Stimulated activated CD4-positive, alpha-beta T cell treated with anti-CD3 and anti-CD28 coated beads, TNF-alpha, amount 100 ng/mL, for 1 hour (primary cell): ENCODE measurements at places on chromosomes 12 and 14.

DNA sequence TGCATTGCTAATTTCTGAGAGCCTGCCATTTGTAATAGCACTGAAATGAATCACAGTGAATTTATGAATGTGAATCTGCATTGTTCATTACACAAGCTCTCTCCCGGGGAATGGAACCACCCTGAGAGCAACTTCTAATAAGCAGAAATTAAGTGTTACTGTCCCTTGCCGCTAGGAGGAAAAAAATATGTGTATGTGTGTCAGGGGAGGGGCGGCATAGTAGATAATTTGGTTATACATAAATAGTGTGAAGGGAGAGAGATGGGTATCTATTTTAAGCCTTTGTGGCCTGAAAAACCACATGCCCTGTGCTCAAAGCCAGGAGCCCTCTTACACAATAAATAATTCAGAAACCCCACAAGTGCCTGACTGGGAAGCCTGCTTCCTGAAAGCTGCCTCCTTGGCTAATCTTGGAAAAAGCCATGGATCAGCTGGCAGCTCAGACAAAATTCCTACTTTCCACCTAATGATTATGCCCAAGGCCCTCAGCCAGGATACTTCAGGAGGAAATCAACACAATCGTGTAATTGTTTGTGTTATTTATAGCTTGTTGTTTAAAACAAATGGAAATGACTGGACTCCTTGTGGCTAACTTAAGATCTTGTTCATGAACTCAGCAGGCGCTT, 366.2 kb upstream of the KITLG start:
- no peak for DNase-seq

DNA sequence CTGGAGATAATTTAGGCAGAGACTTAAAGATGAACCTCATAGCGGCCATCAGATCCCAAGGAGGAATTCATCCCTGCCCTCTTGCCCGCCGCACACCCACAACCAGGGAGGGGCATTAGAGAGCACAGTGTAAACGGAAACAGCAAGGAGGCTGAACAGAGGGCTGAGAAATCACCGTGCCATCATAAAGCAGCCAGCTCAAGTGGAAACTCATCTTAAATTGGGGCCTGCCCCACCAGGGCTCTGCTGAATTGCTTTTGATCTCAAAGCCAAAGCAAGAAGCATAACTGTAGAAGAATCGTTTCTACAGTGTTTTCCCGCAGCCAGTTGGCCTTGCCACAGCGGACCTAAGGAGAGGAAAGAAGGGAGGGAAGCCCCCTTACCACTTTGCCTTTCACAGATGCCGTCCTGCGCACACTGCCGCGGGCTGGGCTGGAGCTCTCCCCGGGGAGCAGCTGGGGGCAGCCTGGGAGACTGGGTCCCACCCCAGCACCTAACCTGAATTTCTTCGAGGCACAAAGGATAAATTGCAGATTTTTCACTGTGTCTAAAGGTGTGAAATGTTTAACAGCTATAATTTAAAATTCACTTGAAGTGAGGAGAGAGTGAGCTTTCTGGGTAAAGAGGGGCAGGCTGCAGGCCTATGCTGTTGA, 51.8 kb upstream of the MMP17 start:
- no peak for DNase-seq

GRCh38 chr14:68703093-68703492, 89.8 kb downstream of the ZFP36L1 start:
- DNase-seq = no peak

GRCh38 chr14:51321036-51321435, 81.0 kb downstream of the TMX1 start:
- DNase-seq = no peak

GRCh38 chr12:102950950-102951619, 6.4 kb upstream of the ASCL1 start:
- DNase-seq = no peak
